Upper lobe of left lung (tissue), 6 donors: ENCODE measurements at places on chromosomes 11 and 22. TPM values are rescaled to one million over a fixed set of nuclear protein-coding genes. Genes with fewer than 3 reads are reported as not detected.
A peak's percentile ranks its signal among the peaks of the same experiment; 100 is the strongest.

DNA sequence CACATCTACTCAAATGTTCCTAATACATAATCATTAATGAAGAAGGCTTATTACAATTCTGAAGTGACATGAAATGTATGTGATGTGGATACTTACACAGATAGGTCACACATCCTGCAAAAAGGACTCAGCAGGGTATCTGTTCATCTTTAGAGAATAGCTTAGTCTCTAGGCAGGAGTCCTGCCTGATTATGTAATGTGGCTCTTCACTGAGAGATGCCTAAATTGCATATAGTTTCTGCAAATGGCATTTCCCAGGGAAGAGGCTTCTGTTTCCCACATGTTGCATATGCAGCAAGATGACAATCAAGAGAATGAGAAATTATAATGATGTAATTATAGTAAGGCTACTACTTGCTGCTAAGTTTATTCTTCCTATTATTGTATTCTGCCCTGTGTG is 58.8 kb upstream of the SLC36A4 start:
- H3K27ac ChIP-seq, result no peak overlapping the region
- no peak for DNase-seq
- no peaks in the 10 kb centered on the region for H3K4me1 ChIP-seq
- no peaks in the 10 kb centered on the region for H3K27me3 ChIP-seq
- no peaks in the 10 kb centered on the region for H3K36me3 ChIP-seq
- no peak overlapping the region for H3K4me3 ChIP-seq

GRCh38 chr11:62054484-62055121 is 69.2 kb upstream of the INCENP start:
- no peaks in the 10 kb centered on the region for H3K36me3 ChIP-seq
- no peaks in the 10 kb centered on the region for H3K4me1 ChIP-seq
- H3K27ac ChIP-seq, result no peak overlapping the region
- H3K27me3 ChIP-seq, result no peaks in the 10 kb centered on the region

DNA sequence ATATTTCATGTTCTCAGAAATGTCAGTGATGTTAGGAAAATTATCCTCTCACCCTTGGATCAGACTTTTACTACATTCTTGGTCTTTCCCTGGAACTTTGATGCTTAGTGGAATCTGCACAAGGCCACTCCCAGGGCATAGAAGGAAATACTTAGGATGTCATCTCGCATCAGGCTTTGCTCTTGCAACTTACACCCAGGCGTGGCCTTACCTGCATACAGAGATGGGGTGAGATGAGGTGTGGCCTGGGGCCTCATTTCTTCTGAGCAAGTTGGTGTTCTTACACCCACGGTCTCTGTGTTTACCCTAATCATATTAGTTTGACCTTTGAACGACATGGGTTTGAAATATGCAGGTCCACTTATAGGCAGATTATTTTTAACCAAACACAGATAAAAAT is 19.0 kb upstream of the OR52K2 start:
- no peaks in the 10 kb centered on the region for H3K36me3 ChIP-seq
- no peak overlapping the region for H3K27ac ChIP-seq
- H3K27me3 ChIP-seq, result no peaks in the 10 kb centered on the region

- DNase-seq, result no peak
- H3K27ac ChIP-seq, result no peak overlapping the region
- no peaks in the 10 kb centered on the region for H3K4me1 ChIP-seq
- H3K36me3 ChIP-seq, result no peaks in the 10 kb centered on the region
These were observed 90.1 kb downstream of the TYR start for GRCh38 chr11:89267660-89268302.

- no peaks in the 10 kb centered on the region for H3K36me3 ChIP-seq
- H3K4me1 ChIP-seq, result no peaks in the 10 kb centered on the region
These were observed 267.8 kb downstream of the FAT3 start for GRCh38 chr11:92492372-92492771.

GRCh38 chr11:72422414-72422813 is 11.9 kb downstream of the CLPB start:
- peaks cover 16% of the 10 kb centered on the region for H3K36me3 ChIP-seq
- no peaks in the 10 kb centered on the region for H3K27me3 ChIP-seq
- H3K4me3 ChIP-seq, result no peak overlapping the region
- no peak for DNase-seq

DNA sequence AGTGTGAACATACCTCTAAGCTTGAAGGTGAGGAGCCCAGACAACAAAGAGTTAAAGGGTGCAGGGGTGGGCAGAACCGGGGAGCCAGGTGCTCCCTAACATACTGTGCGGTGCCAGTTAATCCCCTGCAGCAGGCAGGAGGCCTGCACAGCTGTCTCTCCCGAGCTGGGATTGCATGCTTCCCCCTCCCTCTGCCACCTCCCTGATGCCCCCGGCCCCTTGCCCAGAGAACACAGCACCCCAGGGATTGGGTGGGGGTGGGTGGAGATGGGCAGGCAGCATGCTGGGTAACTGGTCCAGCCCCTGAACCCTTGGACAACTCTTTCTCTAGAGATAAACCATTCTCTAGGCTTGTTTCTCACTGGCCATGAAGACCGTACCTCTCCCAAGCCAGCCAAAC is 67.7 kb upstream of the MYOD1 start:
- H3K4me3 ChIP-seq, result no peak overlapping the region
- H3K4me1 ChIP-seq, result no peaks in the 10 kb centered on the region
- H3K27ac ChIP-seq, result no peak overlapping the region
- no peaks in the 10 kb centered on the region for H3K36me3 ChIP-seq
- no peaks in the 10 kb centered on the region for H3K27me3 ChIP-seq

GRCh38 chr11:24196733-24197132 is 300.1 kb upstream of the LUZP2 start:
- no peak overlapping the region for H3K27ac ChIP-seq
- no peaks in the 10 kb centered on the region for H3K36me3 ChIP-seq
- no peaks in the 10 kb centered on the region for H3K27me3 ChIP-seq
- no peak overlapping the region for H3K4me3 ChIP-seq

DNA sequence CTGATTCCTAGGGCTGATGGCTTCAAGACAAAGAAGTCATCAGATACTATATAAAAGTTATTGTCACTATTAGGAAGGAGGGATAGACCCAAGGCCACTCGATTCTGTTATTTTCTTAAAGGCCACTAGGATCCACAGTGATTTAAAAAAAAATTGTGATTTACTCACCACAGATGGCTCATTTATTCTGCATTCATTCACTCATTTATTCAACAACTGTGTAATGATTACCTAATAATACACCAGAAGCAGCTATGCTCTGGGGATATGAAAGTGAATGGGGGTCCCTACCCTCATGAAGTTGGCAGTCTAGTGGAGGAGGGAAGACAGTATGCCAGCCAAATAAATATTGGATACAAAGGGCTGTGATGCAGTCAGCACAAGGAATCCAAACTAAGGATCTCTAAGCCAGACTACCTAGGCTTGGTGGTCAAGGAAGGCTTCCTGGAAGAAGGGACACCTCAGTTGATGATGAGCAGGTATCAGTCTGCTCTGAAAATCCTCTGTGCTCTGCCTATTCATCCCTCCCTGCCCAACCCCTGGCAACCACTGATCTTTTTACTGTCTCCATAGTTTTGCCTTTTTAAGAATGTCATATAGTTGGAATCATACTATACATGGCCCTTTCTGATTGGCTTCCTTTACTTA is 110.5 kb downstream of the NAT10 start:
- H3K4me3 ChIP-seq, result no peak overlapping the region
- no peaks in the 10 kb centered on the region for H3K36me3 ChIP-seq
- DNase-seq, result no peak
- no peak overlapping the region for H3K27ac ChIP-seq
- no peaks in the 10 kb centered on the region for H3K4me1 ChIP-seq

DNA sequence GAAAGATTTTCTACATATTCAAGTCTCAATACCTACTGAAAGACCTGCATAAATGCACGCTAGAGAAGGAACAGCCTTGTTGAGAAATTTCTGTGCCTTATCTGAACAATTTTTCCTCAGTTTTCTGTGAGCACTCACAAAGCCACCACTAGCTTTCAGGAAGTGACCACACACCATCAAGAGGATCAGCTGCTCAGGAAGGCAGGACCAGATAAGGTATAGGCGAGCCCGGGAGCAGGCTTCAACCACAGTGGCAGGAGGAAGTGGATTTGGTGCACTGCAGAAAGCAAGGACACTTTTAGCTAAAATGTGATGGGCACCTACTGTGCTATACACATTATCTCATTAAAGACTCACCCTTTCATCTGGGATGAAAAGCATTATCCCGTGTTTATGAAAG is 220.8 kb downstream of the RAB38 start:
- H3K4me3 ChIP-seq, result no peak overlapping the region
- H3K27ac ChIP-seq, result no peak overlapping the region
- H3K27me3 ChIP-seq, result no peaks in the 10 kb centered on the region
- no peaks in the 10 kb centered on the region for H3K4me1 ChIP-seq
- no peak for DNase-seq
- no peaks in the 10 kb centered on the region for H3K36me3 ChIP-seq

GRCh38 chr11:74694136-74694930 is 36.9 kb downstream of the CHRDL2 start:
- H3K4me3 ChIP-seq, result no peak overlapping the region
- no peak for DNase-seq
- H3K27ac ChIP-seq, result no peak overlapping the region
- peaks cover 14% of the 10 kb centered on the region for H3K4me1 ChIP-seq

DNA sequence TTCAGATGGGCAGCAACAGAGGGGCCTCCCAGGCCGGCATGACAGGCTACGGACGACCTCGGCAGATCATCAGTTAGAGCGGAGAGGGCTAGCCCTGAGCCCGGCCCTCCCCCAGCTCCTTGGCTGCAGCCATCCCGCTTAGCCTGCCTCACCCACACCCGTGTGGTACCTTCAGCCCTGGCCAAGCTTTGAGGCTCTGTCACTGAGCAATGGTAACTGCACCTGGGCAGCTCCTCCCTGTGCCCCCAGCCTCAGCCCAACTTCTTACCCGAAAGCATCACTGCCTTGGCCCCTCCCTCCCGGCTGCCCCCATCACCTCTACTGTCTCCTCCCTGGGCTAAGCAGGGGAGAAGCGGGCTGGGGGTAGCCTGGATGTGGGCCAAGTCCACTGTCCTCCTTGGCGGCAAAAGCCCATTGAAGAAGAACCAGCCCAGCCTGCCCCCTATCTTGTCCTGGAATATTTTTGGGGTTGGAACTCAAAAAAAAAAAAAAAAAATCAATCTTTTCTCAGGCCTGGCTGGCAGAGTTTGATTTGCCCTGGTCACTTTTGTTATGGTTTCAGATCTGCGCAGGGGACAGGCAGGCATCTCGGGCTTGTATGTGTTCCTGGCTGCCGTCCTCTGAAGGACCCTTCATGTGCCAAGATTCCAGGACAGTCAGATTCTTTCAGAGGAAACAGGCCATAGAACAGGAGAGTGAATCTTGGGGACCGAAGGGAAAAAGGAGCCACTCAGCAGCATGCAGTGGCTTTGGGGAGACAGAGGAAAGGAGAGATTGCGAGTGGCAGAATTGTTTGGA is 5.3 kb downstream of the TAGLN start:
- no peaks in the 10 kb centered on the region for H3K27me3 ChIP-seq
- peaks cover 4% of the 10 kb centered on the region for H3K4me1 ChIP-seq
- no peaks in the 10 kb centered on the region for H3K36me3 ChIP-seq
- H3K4me3 ChIP-seq, result no peak overlapping the region

- peak within 1 kb of the TSS; percentile 57 for H3K4me3 ChIP-seq
- peaks cover 32% of the 10 kb centered on the region for H3K4me1 ChIP-seq
- no peaks in the 10 kb centered on the region for H3K27me3 ChIP-seq
- peak within 1 kb of the TSS; percentile 82 for H3K27ac ChIP-seq
- no peaks in the 10 kb centered on the region for H3K36me3 ChIP-seq
- peak; percentile 96 for DNase-seq
These were observed at the start of gene ZNF74 for GRCh38 chr22:20393705-20394476. Gene ZNF74, plus strand, starts transcription at chr22:20394151. Its CDS starts 478 bp downstream, at chr22:20394629.

DNA sequence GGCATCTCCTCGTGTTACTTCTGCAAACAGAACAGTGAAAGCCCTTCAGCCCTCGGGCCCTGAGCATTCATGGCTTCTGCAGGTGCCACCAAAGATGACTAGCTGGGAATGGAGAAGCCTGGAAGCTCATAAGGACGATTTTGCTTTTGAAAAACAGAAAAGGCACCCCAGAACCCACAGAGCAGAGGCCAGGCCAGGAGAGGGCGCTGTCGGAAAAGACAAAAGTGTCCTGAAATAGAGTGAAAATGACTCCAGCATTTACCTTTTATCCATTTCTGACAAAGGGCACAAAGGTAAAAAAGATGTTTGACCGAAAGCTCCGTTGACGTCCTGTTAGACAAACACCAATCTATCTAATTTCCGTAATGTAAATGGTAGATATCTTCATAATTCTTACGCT is 37.6 kb downstream of the ZNF195 start:
- no peaks in the 10 kb centered on the region for H3K36me3 ChIP-seq
- H3K27ac ChIP-seq, result no peak overlapping the region
- DNase-seq, result peak; percentile 38
- no peak overlapping the region for H3K4me3 ChIP-seq
- no peaks in the 10 kb centered on the region for H3K27me3 ChIP-seq

- no peak overlapping the region for H3K27ac ChIP-seq
- H3K27me3 ChIP-seq, result no peaks in the 10 kb centered on the region
- DNase-seq, result no peak
- no peak overlapping the region for H3K4me3 ChIP-seq
These were observed 229.0 kb upstream of the ZC3H12C start for GRCh38 chr11:109864151-109864661.

- no peak overlapping the region for H3K27ac ChIP-seq
- DNase-seq, result no peak
- H3K27me3 ChIP-seq, result no peaks in the 10 kb centered on the region
- H3K4me3 ChIP-seq, result no peak overlapping the region
- peaks cover 11% of the 10 kb centered on the region for H3K36me3 ChIP-seq
- H3K4me1 ChIP-seq, result no peaks in the 10 kb centered on the region
These were observed 146.2 kb downstream of the TBC1D22A start for GRCh38 chr22:46908641-46909107.

DNA sequence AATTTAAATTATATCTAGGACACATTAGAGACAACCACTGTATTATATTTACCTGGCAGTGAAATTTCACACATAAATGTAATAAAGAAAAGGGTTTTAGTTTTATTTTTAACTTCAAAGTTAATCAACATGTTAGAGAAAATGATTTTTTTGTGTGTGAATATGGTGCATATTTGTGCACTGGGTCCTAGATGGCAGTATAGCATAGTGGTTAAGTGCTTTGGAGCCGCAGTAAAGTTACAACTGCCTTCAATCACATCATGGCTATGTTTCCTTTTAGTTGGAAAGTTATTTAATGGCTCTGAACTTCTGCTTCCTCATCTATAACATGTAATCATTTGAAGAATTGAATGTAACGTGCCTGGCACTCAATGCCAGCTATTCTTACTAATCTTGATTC is 108.9 kb upstream of the DDI1 start:
- H3K27ac ChIP-seq, result no peak overlapping the region
- H3K36me3 ChIP-seq, result no peaks in the 10 kb centered on the region
- H3K4me1 ChIP-seq, result no peaks in the 10 kb centered on the region

- no peaks in the 10 kb centered on the region for H3K36me3 ChIP-seq
- DNase-seq, result no peak
- no peak overlapping the region for H3K4me3 ChIP-seq
These were observed 6.5 kb downstream of the ASCL2 start for GRCh38 chr11:2263724-2264360.

LRRC74B gene
- 6.6 TPM for total RNA-seq

KCNA4 gene
- 2.9 TPM for total RNA-seq

CTTN gene
- total RNA-seq, result 215 TPM

OR5A1 gene
- not detected for total RNA-seq

MISFA gene
- total RNA-seq, result 2.1 TPM
